ENCODE measurements at places on chromosomes 11 and 22.

- DNase-seq: peak; percentile 13
These were observed 104.7 kb downstream of the ETS1 start for GRCh38 chr11:128482512-128483191.

DNA sequence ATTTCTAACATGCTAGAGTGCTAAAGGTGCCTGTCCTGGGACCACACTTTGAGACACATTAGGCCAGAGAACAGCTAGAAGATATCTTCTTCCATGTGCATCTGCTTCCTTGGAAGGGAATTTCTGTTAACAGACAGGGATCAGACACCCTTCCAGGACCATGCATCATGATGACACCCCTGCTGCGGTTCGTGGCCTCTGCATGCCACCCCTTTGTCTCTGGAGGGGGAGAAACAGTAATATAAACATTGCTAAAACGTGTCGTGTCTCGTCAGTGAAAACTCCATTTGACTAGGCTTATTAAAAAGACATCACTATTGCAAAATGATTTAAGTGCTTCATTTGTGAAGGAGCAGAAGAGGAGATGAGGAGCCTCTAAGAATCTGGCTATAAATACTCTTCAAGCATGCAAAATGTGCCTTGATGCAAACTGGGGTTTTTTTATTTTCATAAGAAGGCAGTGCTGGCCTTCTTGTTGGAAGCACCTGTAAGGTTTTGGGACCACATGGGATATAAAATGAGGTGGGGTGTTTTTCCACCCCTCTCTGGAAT is 141.6 kb downstream of the MYO18B start:
- no peak for DNase-seq

DNA sequence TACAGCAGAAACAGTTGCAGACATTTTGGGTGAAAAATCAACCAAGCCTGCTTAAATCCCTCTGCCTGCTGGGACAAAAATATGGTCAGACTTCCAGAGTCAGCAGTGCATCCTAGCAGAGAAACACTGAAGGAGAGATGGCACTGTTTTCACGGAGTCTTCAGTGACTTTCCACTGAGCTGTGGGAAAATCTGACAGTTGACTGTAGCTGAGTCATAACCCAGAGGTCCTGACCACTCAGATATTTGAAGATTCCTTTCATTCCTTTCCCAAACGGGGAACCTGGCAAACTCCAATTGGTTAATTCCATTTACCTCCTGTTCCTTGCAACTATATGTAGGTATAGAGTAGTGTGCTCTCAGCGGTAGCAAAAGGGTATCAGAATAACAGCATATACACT is 20.9 kb upstream of the UPB1 start:
- DNase-seq: no peak

DNA sequence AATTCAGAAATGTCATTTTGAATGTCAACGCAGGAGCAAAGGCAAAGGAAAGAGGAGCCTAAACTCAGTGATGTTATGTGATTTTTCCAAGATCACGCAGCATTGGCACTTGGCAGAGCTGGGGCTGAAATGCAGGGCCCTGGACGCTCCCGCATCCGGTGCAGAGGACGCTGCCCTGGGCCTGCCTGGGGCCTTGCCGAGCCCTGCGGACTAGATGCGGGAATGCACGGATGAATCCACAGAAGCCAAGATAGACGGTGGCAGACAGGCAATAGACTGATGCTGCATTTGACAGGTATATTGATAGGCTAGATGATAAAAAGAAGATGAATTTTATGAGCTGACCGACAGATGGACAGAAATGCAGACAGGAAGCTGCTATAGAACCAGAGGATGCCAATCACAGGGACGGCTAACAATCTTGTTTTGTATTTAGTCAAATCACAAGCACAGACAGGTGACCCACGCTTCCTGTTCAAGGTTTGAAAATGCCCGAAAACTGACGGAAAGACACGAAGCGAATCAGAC is 696 bp upstream of the MARK2 start:
- DNase-seq: peak; percentile 50

DNA sequence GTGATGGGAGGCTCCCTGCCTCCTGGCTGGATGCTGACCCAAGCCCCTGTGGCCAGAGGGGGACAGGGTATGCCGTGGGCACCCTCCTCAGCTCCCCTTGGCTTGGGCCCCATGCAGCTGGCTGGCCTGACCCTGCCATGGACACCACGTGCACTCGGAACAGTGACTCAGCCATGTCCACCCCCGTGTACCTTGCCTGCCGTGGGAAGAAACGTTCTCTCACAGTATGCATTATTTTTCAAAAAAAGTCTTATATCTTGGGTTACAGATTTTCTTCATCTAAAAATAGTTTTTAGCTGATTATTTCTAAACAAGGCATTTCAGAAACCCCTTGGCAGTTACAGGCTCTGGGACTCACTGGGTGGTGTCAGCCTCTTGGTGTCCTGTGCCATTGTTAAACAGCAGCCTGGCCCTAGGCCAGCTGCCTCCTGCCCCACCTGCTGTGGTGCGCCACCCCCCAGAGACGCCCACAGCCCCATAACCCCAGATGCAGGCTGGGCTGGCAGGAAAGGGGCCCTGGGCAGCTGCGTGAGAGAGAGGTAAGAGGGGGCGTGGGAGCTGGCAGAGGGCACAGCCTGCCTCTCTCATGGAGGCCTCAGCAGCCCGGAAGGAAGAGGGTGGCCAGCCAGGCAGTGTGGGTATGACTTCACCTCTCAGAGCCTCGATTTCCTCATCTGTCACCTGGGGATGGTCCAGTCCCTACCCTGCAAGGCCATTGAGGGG is 99.8 kb downstream of the MORC2 start:
- peak; percentile 84 for DNase-seq

Data from head of caudate nucleus (tissue), 42 donors.